ENCODE measurements at places on chromosomes 5 and 9.

GRCh38 chr9:68669218-68669617, 35.8 kb upstream of the PIP5K1B start:
- no peak for DNase-seq

- DNase-seq, result no peak
Measured at GRCh38 chr9:96048956-96049831, 173.7 kb downstream of the ERCC6L2 start.

DNA sequence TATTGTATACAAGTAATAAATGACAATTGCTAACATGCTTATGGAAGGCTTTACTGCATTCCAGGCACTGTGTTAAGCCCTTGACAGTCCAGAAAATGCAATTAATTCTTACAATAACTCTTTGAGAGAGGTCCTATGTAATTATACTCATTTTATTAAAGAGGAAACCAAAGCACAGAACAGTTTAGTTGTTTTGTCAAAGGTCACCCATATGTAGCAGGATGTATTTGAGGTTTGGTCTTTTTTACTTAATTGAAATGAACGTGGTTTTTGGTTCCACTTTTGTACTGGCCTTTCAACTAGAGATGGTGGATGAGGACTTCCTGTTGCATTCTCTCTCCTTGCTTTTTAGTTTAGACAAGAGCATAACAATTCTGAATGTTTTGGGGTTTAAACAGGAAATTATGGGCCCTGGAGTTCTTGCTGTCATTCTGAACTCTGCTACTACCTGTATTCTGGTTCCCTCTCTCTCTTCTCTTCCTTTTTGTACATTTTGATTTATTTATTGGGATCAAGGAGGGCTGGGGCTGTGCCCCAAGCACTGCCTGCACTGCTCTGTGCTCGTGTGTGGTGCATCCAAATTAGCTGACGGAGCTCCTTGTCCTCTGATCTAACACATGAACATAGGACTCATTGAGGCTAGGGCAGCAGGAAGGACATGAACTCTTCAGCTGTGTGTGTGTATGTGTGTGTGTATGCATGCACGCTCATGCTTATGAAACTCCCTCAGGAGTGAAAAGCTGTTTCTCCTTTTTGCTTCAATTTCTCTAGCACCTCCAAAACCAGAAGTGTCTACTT, 47.4 kb downstream of the SLC28A3 start:
- DNase-seq, result no peak

GRCh38 chr5:139641116-139642080, 6.8 kb upstream of the CXXC5 start:
- DNase-seq, result no peak

DNA sequence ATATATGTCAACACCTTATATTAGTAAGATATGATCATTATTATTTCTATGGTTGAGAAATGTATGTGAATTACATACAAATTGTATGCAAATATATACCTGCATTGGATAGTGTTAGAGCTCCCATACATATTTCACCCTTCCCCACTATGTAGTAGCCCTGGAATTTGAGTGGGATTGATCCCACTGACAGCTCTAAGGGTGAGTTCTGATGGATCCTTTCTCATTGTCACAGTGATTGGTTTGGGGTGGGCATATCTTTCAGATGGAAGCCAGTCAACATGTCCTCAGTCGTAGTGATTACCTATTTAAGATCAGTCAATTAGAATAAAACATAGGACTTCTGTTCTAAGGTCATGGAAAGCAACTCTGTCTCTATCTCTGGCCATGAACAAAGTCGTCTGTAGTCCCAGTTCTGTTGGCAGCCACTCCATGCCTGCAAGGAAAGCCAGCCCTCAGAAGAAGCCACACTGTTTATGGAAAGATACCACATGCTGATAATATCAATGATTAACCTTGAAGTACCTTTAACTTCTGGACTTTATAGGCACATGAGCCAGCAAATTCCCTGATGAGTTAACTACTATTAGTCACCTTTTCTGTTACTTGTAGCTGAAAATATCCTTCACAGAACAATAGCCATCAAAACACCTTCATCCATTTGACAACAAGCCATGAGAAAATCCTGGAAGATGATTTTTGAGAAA, 5.1 kb upstream of the CCDC192 start:
- no peak for DNase-seq

- DNase-seq, result no peak
Measured at GRCh38 chr5:38743562-38743961, 102.2 kb upstream of the OSMR start.

DNA sequence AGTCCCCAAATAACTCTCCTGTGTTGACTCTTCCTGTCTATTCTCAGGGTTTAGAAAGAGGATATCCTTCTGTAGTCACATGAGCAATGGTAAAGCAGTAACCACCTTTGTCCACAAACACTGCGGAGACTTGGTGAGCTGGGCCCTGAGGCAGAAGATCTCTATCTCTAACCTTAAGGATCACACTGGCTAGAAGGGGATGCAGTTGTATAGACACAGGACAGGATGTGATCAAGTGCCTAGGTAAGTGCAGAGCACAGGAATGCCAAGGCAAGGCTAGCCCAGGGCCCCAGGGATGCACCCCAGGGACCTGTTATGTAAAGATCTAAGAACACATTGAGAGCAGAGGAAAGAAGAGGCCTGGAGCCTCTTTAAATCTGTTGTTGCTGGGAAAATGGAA, 610.5 kb downstream of the IRX1 start:
- DNase-seq, result no peak

GRCh38 chr5:72511366-72511765, 4.2 kb upstream of the ZNF366 start:
- no peak for DNase-seq

GRCh38 chr9:87451149-87451548, 46.5 kb upstream of the DAPK1 start:
- no peak for DNase-seq

All from effector CD4-positive, alpha-beta T cell (primary cell).